ENCODE measurements at places on chromosomes 16 and 17.
A peak's percentile ranks its signal among the peaks of the same experiment; 100 is the strongest.

DNA sequence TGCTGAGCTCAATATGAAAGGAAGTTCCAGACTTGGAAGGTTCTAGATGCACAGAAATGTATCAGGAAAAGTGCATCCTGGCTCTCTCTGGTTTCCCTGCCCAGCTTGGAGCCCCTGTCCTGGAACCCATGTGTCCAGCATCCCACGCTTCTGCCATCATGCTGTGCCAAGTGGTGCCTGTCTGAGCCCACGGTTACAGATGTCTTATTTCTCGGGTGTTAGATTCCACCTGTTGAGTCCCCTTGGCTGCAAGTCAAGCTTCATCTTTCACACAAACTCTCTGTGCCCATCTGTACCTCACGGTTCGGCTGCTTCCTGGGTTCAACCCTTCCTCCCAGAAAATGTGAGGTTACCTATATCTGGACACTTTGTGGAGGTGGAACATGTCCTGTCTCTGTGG lies 22.5 kb downstream of the OR1D5 start:
- no peak for DNase-seq

GRCh38 chr17:54372069-54372749 lies 528.4 kb upstream of the TOM1L1 start:
- no peak for DNase-seq

DNA sequence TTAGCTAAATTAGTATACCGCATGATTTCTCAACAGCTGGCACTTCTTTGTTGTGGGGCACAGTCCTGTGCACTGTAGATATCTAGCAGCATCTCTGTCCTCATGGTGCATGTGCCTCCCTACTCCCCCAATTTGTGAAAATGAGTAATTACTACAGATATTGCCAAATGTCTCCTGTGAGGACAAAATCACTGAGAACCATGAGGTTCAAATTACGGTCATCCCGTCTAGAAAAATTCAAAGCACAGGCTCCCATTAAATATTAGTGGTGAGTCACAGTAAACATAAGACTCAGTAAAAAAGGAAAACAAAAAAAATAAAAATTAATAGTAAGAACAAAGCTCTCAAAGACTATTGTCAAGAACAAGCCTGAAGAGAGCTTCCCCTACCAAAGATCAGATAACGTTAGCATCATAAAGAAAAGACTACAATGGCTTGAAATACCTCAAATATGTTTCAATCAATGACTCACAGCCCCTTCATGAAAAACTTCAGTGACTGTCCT lies 57.8 kb downstream of the STH start:
- DNase-seq = peak; percentile 91

DNA sequence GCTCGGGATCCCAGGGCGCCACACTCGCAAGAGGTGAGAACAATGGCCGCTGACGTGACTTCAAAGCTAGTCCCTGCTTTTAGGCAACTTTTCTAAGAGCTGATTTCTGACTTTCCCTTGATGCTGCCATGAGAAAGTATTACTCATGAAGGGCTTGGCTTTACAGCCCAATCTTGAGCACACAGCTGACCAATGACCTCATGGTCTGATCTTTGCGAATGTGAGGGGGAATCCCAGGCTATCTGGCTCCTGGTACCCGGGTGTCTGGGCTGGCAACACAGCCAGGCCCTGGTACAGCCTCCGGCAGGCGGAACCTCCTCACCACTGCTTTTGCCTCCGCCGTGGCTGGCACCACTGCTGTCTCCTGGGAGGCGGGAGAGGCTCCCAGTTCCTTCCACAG lies 17.5 kb downstream of the NDUFAF8 start:
- peak; percentile 33 for DNase-seq

- no peak for DNase-seq
These were observed 189.3 kb upstream of the TNRC6C start for GRCh38 chr17:77769215-77769614.

GRCh38 chr17:40060887-40061608 lies 1.7 kb upstream of the THRA start:
- no peak for DNase-seq

DNA sequence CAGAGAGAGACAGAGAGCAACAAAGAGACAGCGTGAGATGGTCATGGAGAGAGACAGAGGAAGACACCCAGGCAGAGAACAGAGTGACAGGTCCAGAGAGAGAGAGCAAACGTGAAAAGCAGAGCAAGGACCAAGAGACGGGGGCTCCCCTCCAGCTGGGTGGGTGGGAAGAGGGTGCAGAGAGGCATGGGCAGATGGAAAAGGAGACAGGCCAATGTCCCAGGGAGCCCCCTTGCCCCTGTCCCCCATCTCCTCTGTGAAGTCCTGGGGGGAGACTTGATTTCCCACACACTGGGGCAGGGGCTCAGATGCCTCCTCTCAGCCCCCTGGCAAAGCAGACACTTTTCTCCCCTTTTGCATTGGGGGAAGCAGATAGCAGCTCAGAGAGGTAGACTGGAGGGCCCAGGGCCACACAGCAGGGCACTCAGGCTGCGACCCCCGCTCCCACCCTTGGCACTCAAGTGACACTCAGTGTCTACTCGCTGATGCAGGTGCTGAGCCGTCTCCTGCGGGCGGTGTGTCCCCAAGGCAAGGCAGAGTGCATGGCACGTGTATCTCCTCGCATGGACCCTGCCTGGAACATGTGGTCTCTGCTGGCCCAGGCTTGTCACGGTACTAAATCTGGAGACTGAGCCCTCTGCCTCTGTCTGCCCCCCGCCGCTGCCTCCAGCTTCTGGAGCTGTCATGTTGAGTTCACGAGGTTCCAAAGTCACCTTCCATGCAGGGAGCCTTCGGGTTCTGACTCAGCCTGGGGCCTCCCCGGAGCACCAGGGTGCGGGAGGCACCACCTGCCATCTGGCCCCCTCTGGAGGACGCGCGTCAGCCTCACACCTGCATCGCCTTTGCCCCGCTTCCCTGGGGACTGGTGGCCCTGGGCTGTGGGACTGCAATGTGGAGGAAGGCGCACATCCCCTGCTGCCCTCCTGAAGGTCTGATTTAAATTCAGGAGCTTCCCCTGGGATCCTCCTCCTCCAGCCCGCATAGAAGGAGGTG lies 215.9 kb upstream of the GSE1 start:
- no peak for DNase-seq

DNA sequence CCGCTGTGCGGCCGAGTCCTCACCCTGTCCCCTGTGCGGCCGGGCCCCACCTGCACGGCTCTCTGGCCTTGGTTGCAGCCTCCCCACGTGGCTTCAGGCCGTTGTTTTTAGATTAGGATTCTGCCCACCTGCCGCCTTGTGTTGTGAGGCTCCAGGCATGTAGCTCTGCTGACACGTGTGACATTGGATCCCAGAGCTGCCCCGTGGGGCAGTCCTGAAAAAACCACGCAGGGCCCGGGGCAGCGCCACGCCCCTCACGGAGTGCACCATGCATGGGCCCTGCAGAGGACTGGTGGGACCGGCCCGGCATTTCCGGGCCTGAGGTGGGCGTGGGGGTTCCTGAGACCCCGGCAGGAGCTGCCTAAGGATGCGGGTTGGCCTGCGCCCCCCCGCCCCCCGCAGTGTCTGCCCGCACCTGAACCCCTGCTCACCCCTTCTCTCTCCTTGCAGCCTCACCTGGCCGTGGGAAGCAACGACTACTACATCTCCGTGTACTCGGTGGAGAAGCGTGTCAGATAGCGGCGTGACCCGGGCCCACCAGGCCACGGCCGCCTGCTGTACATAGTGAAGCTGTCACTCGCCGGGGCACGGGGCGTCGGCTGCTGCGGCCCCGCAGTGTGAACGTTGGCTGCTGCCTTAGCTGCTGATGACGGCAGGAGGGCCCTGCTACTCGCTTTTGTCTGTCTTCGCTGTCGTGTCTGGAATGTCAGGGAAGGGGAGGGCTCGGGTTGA lies 27.7 kb upstream of the CHMP6 start:
- no peak for DNase-seq

DNA sequence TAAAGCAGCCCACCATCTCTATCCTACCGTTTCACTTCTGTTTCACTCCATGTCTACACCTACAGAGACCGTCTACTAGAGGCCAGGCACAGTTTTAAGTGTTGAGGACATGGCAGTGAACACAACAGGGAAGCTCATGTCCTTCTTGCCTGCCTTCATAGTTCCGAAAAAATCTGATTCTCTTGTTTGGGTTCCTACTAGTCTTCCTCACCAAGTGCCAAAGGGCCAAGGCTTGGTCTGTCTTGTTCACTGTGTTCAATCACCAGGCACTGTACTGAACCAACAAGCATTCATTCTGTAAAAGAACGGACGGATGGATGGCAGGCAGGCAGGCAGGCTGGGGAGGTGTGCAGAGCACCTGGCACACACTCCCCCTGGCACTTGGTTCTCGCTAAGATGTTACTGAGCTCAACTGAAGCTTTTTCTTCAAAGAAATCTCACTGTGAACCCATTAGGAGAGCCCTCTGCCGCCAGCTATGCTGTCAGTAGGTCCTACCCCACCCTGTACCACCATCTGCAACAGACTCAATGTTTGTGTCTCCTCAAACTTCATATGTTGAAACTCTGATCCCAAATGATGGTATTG lies 2.5 kb downstream of the DEXI start:
- no peak for DNase-seq

DNA sequence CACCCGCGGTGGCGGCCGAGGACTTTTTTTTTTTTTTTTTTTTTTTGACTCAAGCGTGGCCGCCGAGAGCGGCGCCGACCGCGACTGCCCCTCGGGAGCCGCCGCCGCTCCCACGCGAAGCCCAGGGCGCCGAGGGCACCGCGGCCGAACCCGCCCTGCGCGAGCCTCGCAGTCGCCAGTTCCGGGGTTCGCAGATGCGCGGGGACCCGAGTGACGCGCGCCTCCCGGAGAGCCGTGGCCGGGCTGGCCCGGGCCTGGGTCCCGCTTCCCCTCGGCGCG lies 1.1 kb downstream of the METRNL start:
- DNase-seq = no peak

DNA sequence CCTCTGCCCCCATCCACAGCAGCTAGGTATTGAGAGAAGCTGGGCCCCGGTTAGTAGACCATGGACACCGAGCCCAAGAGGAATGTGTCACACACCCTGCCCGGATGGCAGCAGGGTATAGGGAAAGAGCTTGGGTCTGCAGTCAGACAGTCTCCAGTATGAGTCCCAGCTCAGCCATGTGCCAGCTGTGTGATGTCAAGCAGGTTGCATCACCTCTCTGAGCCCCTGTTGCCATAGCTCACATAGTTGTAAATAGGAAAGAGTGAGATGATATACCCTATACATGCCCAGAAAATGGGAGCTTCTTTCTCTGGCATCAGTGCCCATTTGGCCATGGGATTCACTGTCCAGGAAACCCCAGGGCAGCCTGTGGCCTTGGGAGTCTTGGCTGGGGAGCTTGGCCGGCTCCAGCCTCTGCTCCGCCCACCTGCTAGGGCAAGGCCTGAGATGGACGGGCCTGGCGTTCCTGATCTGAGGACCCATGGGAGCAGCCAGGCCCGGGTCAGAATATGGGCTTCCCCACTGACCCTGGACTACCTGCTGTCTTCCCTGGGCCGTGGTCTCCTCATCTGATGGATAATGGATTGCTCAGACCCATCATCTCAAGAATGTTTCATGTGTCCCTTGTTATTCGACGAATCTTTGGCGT lies 13.2 kb downstream of the CD300LG start:
- DNase-seq = peak; percentile 38

DNA sequence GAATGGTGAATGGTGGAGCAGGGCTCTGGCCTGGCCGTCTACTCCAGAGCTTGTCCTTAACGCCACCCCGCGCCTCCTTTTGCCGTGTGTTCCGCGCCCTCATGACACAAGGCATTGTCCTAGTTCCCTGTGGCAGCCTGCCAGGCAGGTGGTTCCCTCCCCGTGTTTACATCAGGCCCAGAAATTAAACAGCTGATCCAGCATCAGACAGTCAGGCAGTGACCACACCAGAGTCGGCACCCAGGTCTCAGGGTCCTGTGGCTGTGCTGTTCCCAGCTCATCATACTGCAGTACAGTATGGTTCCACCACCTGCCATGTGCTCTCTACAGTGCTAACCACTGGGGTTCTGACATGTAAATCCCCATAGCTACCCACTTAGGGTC lies 119.7 kb downstream of the RAB11FIP4 start:
- DNase-seq = no peak

- DNase-seq = no peak
These were observed 7.6 kb downstream of the PHB1 start for GRCh38 chr17:49407086-49407485.

GRCh38 chr17:3626831-3627768 lies 8.9 kb downstream of the SHPK start:
- no peak for DNase-seq

DNA sequence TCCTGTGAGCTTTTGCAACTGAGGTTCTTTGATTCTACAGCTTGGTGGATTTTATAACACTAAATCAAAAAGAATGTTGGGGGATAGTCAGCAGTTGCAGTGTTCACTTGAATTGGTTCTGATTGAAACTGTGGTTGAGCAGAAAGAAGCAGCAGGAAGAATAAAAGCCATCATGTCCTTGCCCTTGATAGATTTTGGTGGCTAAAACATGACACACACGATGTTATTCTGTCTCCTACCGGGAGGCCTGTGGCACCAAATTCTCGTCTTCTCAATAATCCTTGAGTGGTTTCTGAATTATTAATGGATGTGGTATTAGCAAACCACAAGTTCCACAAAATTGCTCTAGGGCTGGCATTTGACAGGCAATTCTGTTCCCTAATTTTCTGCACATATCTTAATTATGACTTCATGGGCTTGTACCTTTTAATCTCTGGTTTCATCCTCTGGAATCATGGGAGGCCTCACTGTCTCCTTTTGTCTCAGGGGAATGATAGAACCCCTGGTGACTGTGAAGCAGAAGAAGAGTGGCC lies 338.2 kb downstream of the SNX29 start:
- no peak for DNase-seq

DNA sequence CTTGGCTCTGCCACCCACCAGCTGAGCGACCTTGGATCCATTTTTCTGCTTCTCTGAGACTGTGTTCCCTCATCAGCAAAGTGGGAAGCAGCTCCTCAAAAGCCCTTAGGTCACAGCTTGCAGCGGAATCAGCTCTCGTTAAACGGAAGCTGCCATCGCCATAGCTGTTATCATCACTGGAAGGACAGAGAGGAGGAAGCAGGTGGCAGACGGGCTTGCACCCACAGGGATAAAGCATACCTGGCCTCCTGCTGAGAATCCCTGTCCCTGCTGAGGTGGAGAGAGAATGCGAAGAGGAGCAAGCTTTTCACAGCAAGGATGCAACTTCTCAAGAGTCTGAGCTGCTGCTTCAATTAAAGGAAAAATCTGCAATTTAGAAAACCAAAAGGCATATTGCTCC lies 106.6 kb downstream of the CLEC16A start:
- no peak for DNase-seq

DNA sequence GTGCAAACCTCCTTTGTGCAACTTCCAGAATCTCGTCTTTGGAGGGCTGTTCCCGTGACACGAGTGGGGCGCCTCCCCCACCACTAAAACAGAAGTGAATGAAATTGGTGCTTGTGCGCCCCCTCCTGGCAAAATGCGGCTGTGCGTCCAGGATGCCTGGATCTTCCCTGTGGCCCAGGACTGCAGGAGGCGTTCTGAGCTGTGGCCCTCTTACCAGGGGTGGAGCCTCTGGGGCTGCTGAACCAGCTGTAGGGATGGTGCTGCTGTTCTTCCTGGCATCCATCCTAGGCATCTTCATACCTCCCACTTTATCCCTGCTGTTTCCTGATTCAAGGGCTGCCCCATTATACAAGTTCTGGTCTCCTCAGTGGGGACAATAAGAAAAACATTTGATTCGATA lies 18.5 kb upstream of the NAGLU start:
- peak; percentile 97 for DNase-seq

- DNase-seq = no peak
These were observed 248.8 kb downstream of the HS3ST3A1 start for GRCh38 chr17:13352747-13353415.
